ENCODE measurements at places on chromosomes 16 and 17.

DNA sequence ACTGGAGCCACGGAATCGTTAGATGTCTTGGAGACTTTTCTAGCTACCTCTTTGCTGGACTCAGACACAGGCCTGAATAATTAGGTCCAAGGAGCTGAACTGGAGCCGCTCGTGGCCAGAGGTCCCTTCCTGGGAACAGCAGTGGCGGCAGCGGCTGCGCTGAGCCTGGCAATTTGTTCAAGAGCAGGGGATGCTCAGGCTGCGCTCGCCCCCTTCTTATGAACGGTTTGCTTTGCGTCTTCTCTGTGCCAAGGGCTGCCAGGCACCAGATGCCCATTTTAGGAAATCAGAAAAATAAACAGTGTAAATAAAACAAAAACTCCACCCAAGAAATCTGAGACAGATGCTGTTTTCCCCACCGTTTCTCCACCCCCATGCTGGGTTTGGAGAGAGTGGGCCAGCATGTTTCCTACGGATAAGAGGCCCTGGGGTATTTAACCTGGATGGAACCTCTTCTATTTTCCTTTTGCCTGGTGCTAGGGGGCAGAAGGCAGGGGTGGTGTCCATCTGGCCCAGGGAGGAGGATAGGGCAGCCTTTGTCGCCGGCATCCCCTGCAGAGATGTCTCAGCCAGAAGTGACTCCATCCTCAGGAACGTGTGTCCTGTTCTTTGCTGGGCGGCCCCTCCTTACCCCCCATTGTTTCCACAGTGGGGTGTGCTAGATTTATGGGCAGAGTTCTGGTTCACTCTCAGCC, 163.4 kb downstream of the SEC14L1 start:
- no peak overlapping the region for H3K4me3 ChIP-seq
- H3K36me3 ChIP-seq, result no peaks in the 10 kb centered on the region
- H3K27ac ChIP-seq, result peak overlapping the region; percentile 41
- DNase-seq, result no peak
- peaks cover 2% of the 10 kb centered on the region for H3K4me1 ChIP-seq

- no peak for DNase-seq
- no peaks in the 10 kb centered on the region for H3K27me3 ChIP-seq
- H3K4me3 ChIP-seq, result no peak overlapping the region
Observed at GRCh38 chr17:17072546-17072945, 30.3 kb downstream of the MPRIP start.

DNA sequence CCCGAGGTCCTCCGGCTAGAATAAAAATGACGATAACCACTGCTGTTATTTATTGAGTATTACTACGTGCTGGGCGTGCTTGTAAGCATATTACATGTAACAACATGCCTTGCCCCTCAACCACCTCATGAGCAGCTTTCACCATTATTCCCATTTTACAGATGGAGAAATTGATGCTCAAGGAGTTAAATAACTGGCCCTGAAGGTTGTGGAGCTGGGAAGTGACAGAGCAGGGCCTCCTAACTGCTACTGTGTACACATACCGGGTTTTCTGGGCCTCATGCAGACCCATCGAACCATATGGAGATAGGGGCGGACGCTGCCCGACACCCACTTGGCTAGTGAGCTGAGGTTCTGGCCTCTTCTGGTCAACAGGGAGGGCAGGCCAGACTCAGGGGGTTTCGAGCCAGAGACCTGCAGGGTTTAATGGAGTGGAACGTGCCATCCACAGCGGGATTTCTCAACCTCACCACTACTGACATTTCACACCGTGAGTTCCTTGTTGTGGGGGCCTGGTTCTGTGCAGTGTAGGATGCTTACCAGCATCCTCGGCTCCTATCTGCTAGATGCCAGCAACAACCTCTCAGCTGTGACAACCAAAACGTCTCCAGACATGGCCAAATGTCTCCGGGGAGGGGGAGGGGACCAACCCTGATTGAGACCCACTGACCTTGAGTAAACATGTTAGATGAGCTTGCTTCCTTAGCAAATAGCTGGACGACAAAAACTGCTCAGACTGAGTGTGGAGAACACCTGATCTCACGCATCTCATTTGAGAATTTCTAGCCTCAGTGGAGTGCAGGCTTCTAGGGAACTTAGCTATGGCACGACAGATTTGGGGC, 432.0 kb downstream of the SLC39A11 start:
- no peaks in the 10 kb centered on the region for H3K27me3 ChIP-seq
- no peaks in the 10 kb centered on the region for H3K36me3 ChIP-seq
- no peak overlapping the region for H3K27ac ChIP-seq

DNA sequence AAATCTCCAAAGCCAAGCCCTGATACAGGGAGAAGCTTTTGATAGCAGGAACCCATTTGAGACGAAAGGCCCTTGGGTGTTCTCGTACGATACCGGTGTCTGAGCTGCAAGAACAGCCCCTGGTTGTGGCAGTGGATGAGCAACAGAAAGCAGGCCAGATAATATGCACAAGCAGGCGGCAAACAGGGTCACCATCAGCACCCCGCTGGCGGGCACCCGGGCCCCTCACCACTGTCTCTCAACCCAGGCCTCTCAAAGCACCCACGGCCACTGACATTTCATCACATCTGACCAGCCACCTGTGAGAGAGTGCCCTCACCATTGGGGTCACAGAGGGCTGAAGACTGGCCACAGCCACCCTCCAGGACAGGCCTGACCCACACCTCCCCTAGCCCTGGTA, 230.4 kb downstream of the C16orf78 start:
- DNase-seq, result no peak
- no peak overlapping the region for H3K27ac ChIP-seq

GRCh38 chr16:53781023-53781605, 77.2 kb downstream of the FTO start:
- H3K36me3 ChIP-seq, result peaks cover 7% of the 10 kb centered on the region
- no peaks in the 10 kb centered on the region for H3K27me3 ChIP-seq

DNA sequence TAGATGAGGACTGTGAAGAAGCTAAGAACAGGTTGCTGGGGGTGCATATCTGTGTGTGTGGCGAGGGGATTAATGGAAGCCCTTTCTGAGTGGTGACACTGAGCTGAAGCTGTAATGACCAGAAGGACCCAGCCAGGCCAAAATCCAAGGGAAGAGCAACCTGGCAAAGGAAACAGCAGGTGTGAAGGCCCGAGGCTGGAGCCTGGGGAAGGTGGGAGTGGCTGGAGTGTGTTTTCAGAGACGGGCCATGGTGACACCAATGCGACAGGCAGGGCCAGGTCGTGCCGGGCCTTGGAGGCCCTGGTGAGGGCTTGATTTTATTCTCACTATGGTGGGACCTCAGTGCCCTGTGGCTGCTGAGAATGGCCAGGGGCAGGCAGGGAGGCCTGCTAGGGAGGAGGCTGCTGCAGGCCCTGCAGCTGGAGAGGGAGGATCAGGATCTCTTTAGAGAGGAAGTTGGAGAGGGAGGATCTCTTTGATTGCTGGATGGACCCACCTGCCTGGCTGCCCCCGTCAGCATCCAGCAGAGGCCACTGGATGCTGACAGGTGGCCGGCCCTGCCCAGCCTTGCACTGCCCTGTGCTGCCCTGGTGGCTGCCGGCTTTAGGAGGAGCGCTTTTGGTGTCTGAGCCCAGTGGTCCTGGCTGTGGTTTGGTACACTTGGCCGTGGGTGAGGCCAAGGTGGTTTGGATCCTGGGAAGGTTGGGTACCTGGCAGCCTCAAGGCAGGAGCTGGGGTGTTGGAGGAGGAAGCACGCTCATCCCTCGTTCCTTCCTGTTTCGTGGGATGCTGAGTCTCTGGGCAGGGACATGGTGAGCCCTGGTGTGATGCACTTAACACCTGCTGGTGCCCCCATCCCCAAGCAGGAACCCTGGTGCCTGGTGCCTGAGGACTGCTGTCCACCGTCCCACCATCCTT, 188.3 kb downstream of the SEC14L1 start:
- peaks cover 60% of the 10 kb centered on the region for H3K4me1 ChIP-seq
- H3K4me3 ChIP-seq, result no peak overlapping the region
- no peak for DNase-seq
- H3K27me3 ChIP-seq, result no peaks in the 10 kb centered on the region
- H3K27ac ChIP-seq, result peak overlapping the region; percentile 42

GRCh38 chr16:15817446-15817845, 39.4 kb downstream of the MYH11 start:
- H3K27ac ChIP-seq, result no peak overlapping the region
- peaks cover 20% of the 10 kb centered on the region for H3K27me3 ChIP-seq
- no peak for DNase-seq
- no peak overlapping the region for H3K4me3 ChIP-seq

- H3K27me3 ChIP-seq, result peaks cover 71% of the 10 kb centered on the region
- H3K27ac ChIP-seq, result no peak overlapping the region
- no peaks in the 10 kb centered on the region for H3K36me3 ChIP-seq
- peaks cover 9% of the 10 kb centered on the region for H3K4me1 ChIP-seq
Observed at GRCh38 chr16:3042376-3042775, 4.0 kb upstream of the MMP25 start.

- H3K27ac ChIP-seq, result no peak overlapping the region
- peaks cover 6% of the 10 kb centered on the region for H3K4me1 ChIP-seq
- H3K27me3 ChIP-seq, result peaks cover 44% of the 10 kb centered on the region
- H3K4me3 ChIP-seq, result no peak overlapping the region
Observed at GRCh38 chr17:28272166-28272565, 46.8 kb upstream of the TMEM97 start.

GRCh38 chr17:3914312-3914670, 2.0 kb downstream of the P2RX1 start:
- H3K27ac ChIP-seq, result peak overlapping the region; percentile 69
- H3K4me3 ChIP-seq, result no peak overlapping the region
- peaks cover 6% of the 10 kb centered on the region for H3K36me3 ChIP-seq
- DNase-seq, result no peak
- peaks cover 34% of the 10 kb centered on the region for H3K4me1 ChIP-seq

DNA sequence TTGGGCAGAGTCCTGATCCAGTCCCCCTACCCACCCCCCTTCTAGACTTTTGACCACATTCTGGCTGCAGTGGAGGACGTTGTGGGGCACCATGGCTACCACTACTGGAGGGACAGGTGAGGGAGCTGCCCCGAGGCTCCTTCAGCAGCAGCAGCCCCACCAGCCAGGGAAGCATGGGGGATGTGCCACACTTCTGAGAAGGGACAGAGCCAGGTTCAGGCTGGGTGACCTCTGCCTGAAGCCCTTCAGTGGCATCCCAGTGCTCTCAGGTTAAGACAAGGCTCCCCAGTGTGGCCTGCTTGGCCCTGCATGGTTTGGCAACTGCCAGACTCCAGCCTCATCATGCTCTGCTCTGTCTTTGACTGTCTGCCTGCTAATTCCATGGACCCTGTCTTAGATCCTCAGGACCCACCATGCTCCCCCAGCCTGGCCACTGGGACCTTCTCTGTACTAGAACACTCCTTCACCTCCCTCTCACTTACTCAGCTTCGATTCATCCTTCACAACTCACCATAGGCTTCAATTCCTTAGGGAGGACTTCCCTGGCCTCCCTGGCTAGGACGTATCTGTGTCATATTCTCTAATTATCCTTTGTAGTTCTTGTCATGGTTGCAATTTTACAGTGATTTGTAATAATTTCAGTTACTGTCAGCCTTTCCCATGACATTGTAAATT, 8.8 kb downstream of the SLC9A5 start:
- H3K27ac ChIP-seq, result no peak overlapping the region
- no peak for DNase-seq
- peaks cover 33% of the 10 kb centered on the region for H3K27me3 ChIP-seq
- no peak overlapping the region for H3K4me3 ChIP-seq
- H3K36me3 ChIP-seq, result peaks cover 3% of the 10 kb centered on the region
- no peaks in the 10 kb centered on the region for H3K4me1 ChIP-seq

DNA sequence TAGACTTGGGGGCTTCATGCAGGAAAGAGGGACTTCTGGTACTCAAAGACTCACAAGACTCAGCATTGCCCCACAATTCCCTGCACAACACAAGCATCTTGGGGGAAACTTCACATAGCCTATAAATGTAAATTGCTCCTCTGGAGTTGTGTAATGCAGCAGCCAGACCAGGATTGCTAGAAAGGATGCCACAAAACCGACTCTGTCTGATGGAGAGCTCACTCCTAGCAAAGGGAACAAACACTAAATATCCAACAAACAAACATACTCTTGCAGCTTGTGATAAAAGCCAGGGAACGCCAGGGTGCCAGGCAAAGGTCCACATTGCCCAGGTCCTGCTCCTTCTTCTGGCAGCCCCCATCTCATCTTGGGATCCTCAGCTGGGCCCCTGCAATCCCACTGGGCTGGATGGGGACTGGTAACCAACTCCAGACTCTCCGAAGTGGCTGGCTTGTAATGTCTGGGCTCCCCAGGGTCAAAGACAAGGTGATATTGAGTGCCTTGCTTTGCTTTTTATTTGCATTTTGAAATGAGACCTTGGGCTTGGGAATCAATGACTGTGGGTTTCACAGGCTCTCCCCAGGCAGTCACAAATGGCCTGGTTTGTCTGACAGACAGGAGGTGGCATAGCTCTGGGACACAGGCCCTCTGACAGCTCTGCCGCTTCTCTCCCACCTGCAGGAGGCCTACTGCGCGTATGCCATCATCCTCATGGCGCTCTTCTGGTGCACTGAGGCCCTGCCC, 15.3 kb downstream of the SLC13A2 start:
- H3K27ac ChIP-seq, result no peak overlapping the region
- DNase-seq, result no peak
- H3K4me1 ChIP-seq, result no peaks in the 10 kb centered on the region
- H3K4me3 ChIP-seq, result no peak overlapping the region
- peaks cover 3% of the 10 kb centered on the region for H3K36me3 ChIP-seq

- no peak for DNase-seq
- H3K27ac ChIP-seq, result no peak overlapping the region
- no peaks in the 10 kb centered on the region for H3K4me1 ChIP-seq
- no peaks in the 10 kb centered on the region for H3K27me3 ChIP-seq
- no peak overlapping the region for H3K4me3 ChIP-seq
Observed at GRCh38 chr17:50337956-50338355, 8.0 kb upstream of the XYLT2 start.

GRCh38 chr17:28415886-28416285, 9.9 kb upstream of the SLC46A1 start:
- H3K36me3 ChIP-seq, result peaks cover 3% of the 10 kb centered on the region
- no peak for DNase-seq
- H3K27ac ChIP-seq, result no peak overlapping the region
- peaks cover 6% of the 10 kb centered on the region for H3K27me3 ChIP-seq

DNA sequence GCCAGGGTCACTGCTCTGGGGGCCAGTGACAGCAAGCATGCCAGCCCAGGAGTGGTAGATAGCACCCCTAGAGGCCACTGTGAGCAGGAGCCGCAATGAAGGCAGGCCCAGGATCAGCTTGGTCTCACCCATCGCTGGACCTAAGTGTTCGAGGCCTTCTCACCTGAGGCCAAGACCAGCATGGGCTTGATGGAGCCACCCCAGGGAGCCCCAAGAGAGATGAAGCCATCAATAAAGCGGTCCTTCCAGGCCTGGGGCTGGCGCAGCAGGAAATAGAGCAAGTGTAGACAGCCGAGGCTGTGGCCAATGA, 1.8 kb downstream of the LCAT start:
- H3K27me3 ChIP-seq, result no peaks in the 10 kb centered on the region
- peaks cover 23% of the 10 kb centered on the region for H3K4me1 ChIP-seq
- no peaks in the 10 kb centered on the region for H3K36me3 ChIP-seq
- H3K4me3 ChIP-seq, result no peak overlapping the region

DNA sequence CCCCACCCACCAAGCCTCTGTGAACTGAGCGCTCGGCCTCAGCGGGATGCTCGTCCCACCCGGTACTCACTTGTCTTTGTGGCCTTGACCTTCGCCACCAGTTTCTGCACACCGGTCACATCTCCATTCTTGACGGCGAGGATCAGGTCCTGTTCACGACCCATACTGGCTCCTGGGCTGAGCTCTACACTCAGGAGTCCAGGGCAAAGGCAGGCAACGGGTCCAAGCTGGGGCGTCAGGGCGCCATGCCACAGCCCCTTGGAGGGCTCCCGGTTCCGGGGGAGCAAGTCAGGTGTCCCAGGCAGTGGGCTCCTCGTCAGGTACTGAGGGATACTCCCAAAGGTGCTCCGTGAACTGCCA, 1.7 kb downstream of the CASKIN2 start:
- no peaks in the 10 kb centered on the region for H3K27me3 ChIP-seq
- H3K4me1 ChIP-seq, result peaks cover 12% of the 10 kb centered on the region
- no peak overlapping the region for H3K27ac ChIP-seq
- peaks cover 27% of the 10 kb centered on the region for H3K36me3 ChIP-seq
- H3K4me3 ChIP-seq, result no peak overlapping the region

All from effector memory CD8-positive, alpha-beta T cell (primary cell).